HepG2 (cell line): ENCODE measurements at places on chromosomes 3 and 15. TPM values are rescaled to one million over a fixed set of nuclear protein-coding genes. Genes with fewer than 3 reads are reported as not detected.

CCDC54 gene
- total RNA-seq = not detected in 2 replicates

GRCh38 chr15:84654689-84655453, 788 bp upstream of the WDR73 start:
- peak; percentile 73 for DNase-seq

- peak; percentile 15 for DNase-seq
Observed at GRCh38 chr15:48645558-48646330, at the start of gene FBN1. FBN1 (minus strand) TSS chr15:48645709; CDS start chr15:48644769, 940 bp downstream.

- no peak for DNase-seq
Observed at GRCh38 chr3:147360646-147361453, 45.5 kb downstream of the ZIC4 start.

- no peak for DNase-seq
Observed at GRCh38 chr15:69685512-69686452, 233.2 kb downstream of the RPLP1 start.

- no peak for DNase-seq
Observed at GRCh38 chr15:69161878-69162213, 1.4 kb downstream of the GLCE start.

DNA sequence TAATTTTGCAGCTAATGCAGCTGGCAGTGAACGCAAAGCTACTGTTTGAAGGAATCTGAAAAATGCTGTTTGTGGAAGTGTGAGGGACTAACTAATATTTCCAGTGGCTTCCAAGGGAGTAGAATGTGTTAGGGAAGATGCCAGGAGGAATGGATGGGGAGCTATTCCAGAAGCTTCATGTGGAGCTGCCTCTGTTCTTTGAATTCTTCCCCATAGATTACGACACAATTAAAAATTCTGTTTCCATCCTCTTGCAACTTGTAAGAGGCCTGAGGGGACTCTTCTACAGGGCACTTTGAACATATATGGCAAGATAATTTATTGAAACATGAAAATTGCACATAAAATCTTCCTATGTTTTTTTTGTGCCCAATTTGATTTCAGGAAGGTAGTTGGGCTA, 74.3 kb upstream of the CTXND1 start:
- DNase-seq = no peak
